ENCODE measurements at places on chromosomes 5 and 9.

DNA sequence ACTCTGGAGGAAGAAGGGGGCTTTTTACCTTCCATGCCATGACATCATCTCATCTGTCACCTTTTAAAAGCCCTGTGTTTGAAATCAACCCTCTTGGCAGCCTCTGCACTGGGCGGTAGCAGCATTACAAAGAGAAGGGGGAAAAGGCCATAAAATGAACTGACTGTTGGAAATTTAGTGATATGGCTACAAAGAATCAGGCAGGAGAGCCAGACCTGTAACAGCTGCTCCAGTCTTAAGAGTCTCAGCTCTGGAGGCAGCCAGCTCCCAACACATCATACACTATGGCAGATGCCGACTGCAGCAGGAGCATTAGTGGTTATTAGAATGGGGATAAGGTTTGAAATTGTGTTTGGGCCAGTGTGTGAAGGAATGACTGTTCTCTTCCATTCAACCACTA, 257.5 kb downstream of the DMAC1 start:
- no peak for DNase-seq

GRCh38 chr5:34507933-34508332, 148.2 kb upstream of the RAI14 start:
- no peak for DNase-seq

DNA sequence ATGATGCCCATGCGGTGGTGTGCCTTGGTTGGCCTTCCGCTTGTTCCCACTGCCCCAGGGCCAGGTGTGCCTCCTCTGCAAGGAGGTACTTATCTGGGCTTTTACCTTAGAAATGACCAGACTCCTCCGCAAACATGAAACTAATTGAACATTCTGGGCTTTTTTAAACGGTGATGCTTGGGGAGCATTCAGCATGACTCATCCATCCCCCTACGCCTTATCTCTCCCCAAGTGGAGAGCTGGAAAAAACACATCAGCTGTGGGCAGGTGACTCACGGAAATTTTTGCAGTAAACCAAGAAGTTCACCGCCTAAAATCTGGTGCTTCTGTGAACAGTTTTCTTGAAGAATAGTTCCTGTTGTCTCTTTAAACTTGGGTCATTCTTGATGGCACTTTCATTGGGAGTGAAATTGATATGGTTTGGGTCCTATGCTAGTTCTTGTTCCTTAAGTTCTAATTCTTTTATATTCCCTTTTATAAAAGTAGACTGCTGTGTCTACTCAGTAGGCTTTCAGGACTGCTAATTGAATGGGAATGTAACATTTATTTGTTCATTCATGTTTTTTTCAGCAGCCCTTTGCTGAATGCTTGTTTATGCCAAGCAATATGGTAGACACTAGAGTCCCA, 39.6 kb downstream of the SFXN1 start:
- DNase-seq = peak; percentile 54

DNA sequence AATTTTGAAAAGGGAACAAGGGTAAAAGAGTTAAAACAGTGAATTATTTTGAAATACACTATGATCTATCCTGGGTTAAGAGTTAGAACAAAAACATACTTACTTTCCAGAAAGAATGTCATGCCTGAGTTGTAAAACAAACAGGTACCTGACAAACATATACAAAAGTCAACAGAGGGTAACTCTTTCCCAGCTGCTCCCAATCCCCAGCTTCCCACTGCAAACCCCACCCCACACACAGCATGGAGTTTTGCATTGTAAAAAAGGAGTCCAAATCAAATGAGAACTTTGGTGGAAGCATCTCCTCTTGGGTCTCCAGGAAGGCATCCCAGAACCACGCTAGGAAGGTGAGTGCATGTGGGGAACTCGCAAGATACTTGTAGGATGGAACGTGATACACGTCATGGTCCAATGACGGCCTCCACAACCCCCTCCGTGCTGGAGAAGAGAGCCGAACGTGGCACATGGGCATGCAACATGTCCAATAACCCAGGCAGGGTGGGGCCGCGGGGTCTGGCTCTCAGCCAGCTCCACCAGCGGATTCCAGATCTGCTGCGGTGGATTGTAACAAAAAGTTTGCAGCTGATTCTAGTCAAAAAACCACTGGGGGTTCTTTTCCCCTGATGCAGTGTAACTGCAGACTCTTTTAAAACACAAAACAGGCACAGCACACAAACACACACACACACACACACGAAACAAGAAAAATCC, 55.8 kb downstream of the EPB41L4B start:
- DNase-seq = no peak

DNA sequence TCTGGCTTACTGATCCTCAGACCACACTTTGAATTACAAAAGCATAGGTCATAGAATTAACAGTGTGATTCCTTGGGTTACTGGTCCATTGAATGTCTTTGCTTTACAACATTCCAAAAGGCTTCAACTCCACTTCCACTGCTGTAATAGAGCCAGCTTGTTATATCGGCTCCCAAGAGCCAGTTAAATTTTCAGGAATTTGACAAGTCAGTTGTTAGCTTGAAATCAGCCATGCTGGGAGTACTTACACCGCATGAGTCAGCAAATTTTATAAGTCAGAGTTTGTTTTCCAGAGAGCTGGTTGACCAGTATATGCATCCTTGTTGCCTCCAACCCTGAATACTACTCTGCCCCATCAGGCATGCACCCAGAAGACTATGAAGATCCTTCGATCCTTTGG, 73.1 kb downstream of the FOXB2 start:
- no peak for DNase-seq

DNA sequence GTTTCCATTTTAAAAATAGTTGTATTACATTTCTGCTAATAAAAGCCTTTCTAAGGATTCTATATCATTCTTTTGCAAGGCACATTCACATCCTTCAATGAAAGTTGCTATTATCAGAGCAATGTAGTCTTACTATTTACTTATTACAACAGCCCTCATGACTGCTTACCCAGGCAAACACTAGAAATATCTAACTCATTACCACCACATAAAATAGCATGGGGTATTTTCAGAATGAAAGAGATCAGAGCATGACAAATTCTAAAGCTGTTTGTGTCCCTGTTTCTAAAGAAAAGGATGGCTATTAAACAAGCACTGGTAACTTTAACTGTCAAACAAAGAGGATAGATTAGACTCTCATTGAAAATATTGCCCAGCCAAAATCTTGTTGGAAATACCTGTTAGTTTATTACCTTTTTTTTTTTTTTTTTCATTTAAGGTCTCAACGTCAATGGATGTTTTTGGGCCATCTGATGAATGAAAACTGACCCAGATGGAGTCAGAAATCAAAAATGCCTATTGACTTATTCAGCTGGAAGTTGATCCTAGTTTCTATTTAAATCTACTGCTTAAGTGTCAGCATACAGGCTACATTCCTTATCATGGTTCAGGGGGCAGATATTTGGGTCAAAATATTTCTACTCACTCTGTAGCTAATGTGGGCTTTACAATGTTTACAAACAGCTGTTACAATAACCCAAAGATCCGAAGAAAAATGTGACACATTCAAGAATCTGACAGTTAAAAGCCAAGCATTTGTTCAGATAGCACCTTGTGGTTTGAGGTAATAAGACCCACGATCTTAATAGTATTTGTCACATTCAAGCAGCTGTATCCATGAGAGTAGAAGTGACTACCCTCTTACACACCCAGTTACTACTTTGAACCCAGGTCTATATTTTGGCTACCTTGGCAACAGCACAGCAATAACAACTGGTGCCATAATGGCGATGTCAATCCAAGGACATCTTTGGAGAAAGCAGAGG, 554.8 kb upstream of the MEF2C start:
- DNase-seq = no peak

DNA sequence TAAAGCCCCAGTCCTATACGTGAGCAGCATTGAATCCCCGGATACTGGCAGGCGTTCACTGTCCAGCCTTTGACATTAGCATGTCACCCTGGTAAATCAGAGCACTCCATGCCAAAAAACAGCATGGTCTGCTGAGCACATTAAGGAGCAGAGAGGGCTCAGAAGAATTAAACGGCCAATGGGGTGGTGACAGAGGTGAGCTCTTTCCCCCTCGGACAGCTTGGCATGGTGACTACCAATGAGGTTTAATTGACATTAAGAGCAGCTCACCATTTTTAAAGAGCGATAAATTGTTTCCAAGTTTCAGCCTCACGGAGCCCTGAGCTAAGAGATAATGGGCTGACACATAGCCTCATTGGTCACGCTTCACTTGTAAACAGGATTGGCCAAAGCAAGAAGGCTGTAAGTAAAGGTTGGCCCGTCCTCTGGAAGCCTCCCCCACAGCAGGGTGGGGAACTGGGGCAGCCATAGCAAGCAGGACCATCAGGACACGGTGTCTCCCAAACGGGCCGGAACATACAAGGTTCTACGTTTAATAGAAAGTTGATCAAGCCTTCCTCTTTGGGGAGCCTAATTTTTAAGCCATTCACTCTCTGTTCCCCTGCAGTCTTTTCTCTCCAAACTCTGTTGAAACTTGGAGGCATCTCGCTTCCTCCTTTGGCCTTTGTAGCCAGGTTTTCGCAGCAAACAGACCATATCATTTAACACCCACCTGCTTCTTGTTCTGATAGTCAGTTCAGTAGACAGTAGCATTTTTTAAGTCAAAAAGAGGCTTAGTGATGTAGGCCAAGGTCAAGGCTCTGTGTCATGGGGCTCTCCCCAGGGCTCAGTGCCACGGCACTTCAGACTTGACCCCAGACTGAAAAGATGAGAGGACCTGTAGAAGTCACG, 25.9 kb downstream of the QRFP start:
- no peak for DNase-seq

GRCh38 chr5:9507974-9508373, 37.9 kb downstream of the SEMA5A start:
- DNase-seq = no peak

GRCh38 chr9:34272101-34272541, 56.9 kb downstream of the KIF24 start:
- no peak for DNase-seq

DNA sequence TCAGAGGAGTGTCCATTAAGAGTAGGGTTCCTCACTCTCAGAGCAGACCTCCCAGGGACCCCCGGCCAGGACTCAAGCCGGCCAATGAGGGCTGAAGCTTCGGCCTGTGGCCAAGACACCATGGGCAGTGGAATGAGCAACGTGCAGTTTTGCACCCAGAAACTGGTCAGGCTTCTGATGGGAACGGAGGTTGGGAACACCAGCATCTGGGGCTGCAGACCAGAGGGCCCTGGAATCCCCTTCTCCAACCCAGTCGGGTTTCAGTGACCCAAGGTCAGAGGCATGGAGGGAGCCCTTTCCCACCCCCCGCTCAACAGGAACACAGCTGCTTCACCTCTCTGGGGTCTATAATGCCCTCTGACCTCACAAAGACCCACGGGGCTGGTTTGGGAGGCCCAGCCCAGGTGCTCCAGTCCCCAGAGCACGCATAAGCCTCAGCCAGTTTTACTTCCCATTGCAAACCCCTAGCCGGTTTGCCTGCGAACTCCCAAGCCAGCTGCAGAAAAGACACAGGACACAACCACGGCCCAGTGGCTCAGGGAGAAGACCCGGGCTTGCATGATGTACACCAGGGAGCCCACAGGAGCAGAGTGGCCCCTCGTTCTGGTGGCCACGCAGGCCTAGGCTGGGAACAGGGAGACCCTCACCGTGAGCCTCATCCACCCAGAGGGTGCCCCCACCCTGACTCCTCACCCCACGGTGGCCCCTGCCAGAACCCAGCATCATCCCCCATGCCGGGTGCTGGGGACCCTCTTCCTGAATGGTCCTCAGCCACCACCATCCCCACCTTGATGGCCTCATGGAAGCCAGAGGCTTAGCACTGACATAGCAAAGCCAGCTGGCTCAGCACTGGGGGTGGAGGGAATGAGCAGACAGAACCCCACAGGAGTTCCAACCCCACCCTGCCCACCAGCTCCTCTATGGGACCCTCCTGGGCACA, 30.6 kb downstream of the VAV2 start:
- DNase-seq = no peak

DNA sequence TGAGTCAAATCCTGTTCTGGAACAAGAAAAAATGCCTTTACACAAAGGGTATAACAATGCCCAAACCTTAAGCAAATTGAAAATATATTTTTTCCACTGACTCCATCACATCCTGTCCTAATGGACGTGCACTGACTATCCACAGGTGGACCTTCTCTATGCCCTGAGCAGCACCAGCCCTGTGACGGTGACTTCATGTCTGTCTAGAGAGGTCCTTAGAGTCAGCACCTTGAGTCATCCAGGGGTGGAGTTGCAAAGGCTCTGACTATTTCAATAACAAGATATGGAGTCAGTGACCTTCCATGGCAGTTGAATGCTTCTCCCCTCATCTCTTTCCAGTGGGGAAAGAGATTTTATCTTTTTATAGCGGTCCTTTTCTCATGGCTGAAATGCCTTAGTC, 78.0 kb downstream of the YIPF5 start:
- DNase-seq = no peak

DNA sequence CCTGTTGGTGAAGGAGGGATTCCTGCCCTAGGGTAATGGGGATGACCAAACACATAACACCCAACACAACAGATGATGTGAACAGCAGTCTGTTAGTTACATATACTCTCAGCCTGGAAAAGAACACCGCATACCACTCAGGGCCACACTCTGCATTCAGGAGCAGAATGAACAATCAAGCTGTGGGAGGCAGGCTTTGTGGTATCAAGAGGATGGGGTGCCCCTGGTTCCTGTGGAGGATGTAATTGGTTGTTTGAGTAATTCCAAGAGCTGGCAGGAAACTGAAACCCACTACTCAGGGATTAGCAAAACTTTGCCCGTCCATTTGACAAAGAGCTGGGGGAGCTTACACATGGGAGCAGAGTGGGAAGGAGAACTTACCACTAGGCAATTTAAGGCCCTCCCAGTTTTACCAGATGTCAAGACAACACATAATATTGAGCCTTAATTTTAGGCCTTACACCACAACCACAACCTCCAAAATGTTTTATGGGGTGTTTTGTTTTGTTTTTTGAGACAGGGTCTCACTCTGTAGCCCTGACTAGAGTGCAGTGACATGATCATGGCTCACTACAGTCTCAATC, 15.6 kb upstream of the PRKAA1 start:
- DNase-seq = no peak

- no peak for DNase-seq
These were observed 218.4 kb downstream of the FSTL4 start for GRCh38 chr5:133393776-133394476.

GRCh38 chr9:81390792-81391456, 298.4 kb downstream of the TLE1 start:
- no peak for DNase-seq

GRCh38 chr5:73747696-73748380, 121.8 kb downstream of the ARHGEF28 start:
- DNase-seq = no peak

DNA sequence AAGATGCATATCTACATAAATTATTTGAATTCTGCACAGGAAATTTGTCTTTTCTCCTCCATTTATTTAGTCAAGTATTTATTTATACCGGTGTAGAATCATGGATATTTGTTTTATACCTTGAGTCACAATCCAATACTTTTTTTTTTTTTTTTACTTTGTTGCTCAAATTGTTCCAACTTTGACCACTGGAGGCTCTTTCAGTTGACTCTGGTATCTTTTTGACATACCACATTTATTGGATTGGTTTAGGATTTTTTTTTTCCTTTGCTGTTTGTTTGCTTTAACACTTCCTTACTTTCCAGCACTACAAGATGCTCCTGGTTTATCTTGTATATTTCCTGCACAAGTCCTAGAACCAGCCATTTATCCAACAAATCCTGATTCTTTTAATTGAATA, 543.1 kb upstream of the RIOK2 start:
- DNase-seq = no peak

- no peak for DNase-seq
These were observed 142.8 kb downstream of the PALM2AKAP2 start for GRCh38 chr9:109922617-109923470.

GRCh38 chr9:99905833-99906402, 536 bp upstream of the STX17 start:
- DNase-seq = no peak

GRCh38 chr9:14530366-14530765, 162.9 kb downstream of the ZDHHC21 start:
- DNase-seq = no peak

GRCh38 chr9:5644501-5644900, 15.6 kb downstream of the RIC1 start:
- DNase-seq = no peak
